GM12878 (cell line): ENCODE measurements at places on chromosomes 1 and 21.
A peak's percentile ranks its signal among the peaks of the same experiment; 100 is the strongest.

DNA sequence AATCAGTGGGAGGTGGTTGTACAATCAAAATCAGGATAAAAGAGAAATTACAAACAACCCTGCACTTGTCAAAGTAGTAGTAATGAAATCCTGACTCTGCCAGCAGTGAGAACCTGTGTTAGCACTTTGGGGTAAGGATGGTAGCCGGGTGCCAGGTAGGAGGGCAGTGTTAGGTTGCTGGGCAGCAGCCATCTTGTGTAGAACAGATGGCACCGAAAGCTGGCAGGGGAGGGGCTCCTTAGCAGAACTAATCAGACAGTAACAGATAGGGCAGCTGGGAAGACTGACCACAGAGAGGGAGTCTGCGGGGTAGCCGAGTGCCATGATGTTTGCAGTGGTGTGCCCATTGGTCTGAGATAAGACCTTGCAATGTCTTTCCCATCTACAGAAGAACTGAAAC, 137.3 kb downstream of the SDCCAG8 start:
- DNase-seq = no peak

GRCh38 chr1:209825591-209826434, 2.0 kb upstream of the UTP25 start:
- DNase-seq = no peak

DNA sequence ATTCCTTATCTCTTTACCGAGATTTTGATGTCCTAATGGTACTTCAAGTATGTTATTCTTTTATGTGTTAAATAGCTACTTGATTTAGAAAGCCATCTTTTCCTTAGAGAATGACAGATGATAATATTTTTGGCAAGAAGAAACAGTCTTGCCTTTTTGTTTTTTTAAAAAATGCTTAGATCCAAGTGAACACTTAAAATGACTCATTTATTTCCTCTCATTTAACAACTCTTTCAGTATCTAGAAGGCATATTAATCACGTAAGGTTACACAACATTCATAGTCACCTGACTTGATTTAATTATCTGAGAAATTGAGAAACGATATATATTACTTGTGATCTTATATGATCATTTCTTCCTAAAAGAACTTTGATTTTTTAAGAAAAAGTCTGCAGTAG, 52.4 kb downstream of the SUCO start:
- no peak for DNase-seq

DNA sequence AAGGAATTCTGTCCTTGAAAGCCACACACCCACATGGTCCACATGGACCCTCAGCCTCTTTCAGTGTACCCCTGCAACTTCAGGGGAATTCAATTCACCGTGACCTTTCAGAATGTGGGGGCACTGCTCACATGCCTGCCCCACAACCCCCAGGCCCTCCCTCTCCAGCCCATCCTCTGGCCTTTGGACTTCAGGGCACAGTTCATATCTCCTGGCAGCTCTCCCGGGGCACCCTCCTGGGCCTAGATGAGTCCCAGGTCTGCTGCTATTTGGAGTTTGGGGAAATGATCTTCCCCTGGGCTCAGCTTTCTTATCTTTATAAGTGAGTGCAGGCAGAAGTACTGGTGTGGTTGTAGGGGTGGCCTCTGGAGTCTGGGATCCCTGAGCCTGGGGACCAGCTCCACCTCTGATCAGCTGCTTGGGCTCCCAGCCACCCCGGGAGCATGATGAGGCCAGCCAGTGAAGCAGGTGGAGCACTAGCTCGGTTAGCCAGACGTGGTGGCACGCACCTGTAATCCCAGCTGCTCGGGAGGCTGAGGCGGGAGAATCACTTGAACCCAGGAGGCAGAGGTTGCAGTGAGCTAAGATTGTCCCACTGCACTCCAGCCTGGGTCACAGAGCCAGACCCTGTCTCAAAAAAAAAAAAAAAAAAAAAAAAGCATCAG, 15.8 kb downstream of the C1orf167 start:
- DNase-seq = no peak

DNA sequence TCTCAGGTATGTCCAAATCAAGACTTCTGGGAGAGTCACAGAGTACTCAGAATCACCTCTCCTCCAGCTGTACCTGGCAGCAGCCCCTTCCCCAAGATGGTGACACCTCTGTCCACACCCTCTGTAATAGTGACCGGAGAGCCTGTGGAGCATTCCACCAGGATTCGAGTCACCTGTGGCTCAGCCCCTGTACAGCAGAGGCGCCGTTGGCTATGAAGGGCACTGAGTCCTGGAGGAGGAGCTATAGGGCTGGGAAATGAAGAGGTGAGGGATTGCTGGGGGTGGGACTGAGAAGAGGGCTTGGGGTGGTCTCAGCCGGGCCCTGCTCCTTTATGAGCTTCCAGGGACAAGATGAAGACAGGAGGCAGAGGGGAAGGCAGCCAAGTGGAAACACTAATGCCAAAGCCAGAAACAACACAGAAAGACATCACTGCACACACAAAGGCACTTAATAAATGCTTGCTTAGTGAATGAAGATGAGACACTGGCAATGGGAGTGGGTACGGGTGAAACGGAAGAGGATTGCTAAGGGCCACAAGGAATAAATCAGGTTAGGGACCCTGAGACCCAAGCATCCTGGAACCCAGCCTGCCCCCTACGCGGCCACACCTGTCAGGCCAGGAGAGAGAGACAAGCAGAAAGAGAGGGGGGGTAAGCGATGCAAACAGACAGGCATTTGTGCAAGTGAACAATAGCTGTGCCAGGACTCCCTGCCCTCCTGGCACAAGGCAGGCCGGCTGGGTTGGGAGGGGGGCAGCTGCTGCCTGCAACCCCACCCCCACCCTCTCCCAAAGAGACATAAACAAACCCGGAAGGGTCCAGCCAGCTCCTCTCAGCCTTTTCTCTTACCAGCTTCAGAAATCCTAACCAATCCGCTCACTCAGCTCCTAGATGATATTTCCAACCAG, 3.9 kb downstream of the ARHGEF2 start:
- no peak for DNase-seq

DNA sequence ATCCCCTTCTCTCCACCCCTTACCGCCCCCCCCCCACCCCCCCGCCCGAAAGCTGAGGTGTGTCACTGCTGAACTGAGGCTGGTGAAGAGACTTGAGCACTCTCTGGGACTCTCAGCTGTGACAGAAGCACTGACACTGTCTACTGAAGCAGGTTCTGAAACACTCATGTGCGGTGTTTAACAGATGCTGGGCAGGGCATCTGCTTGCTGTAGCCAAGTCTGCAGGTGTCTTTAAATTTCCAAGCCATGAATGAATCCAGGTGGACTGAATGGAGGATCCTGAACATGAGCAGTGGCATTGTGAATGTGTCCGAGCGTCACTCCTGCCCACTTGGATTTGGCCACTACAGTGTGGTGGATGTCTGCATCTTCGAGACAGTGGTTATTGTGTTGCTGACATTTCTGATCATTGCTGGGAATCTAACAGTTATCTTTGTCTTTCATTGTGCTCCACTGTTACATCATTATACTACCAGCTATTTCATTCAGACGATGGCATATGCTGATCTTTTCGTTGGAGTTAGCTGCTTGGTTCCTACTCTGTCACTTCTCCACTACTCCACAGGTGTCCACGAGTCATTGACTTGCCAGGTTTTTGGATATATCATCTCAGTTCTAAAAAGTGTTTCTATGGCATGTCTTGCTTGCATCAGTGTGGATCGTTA, at the start of gene GPR52:
TSS of gene GPR52 (plus strand) at position 99 of the 665 bp plus-strand sequence. CDS start at position 247, 148 bp downstream.
- no peak for DNase-seq

GRCh38 chr1:44707959-44708831, 22.8 kb downstream of the RNU5D-1 start:
- DNase-seq = no peak

DNA sequence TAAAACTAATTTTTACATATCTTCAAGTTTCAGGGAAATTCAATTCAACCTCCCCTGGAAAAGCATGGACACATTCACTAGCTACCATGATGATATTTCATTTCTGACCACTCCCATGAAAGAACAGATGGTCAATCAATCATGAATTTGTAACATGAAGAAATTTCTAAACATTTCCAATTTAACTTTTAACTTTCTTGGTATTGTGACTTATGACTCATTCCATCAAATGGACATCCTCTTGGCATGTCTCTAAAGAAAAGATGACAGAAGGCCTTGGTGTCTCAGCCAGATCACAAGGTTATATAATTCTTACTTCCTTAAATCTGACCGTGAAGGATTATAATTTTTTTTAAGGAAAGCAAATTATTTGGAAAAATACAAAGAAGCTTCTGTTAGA, 10.5 kb upstream of the MCOLN3 start:
- no peak for DNase-seq

DNA sequence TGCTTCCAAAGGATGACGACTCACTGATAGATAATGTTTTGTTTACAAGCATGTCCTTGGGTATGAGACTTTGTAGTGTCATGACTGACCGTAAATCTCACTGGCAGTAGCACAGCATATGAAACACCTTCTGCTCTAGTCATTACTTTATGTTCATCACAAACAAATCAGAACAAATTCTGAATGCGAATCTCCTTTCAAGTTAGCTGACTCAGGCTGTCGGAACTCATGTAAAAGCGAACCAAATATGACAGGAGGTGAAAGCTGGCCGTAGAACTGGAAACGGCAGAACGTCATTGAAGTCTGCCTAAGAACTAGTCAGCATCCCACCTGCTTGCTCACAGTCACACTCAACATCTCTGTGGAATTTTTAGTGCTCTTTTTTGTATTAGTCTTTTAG, 143.9 kb downstream of the RGS7 start:
- no peak for DNase-seq

- no peak for DNase-seq
Observed at GRCh38 chr1:7991504-7992440, 30.3 kb downstream of the PARK7 start.

DNA sequence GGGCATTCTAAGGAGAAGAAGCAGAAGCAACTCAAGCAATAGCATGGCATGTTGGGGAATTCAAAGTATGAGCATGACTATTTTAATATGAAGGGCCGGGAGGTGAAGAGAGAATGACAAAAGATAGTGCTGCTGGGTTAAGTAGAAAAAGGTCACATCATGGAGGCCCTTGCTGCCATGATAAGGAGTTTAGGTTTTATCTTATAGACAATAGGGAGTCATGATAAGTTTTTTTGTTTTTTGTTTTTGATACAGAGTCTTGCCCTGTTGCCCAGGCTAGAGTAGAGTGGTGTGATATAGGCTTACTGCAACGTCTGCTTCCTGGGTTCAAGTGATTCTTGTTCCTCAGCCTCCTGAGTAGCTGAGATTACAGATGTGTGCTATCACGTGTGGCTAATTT, 3.1 kb downstream of the BNIPL start:
- no peak for DNase-seq

DNA sequence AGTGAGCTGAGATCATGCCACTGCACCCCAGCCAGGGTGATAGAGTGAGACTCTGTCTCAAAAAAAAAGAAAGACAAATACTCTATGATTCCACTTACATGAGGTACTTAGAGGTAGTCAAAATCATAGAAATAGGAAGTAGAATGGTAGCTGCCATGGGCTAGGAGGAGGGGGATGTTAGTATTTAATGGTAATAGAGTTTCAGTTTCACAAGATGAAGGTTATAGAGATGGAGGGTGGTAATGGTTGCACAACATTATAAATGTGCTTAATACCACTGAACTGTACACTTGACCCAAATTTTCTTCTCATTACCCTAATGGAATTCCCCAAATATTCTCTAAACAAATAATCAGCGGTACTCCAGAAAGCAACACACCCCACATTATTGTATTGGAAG, 12.8 kb downstream of the EIF2B3 start:
- DNase-seq = peak; percentile 5

DNA sequence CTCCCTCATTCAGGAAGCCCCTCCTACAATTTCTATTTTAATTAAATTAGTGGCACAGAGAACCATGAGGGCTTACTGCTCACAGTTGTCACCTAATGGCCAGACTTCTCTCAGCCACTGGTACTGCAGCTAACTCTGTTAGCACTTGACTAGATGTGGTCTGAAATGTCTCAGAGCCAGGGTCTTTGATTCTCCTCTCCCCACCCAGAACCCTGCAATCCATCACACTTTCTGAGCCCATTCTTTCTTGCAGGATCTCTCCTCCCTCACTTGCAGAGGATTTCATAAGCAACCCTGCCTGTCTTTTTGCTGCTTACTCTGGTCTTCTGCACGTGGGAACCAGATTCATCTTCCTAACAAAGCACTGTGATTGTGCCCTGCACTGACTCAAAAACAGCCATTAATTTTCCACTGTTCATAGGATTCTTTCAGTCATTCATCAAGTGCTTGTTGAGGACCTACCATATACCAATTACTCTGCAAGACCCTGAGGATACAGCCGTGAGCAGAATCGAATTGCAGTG, 108.4 kb downstream of the EDEM3 start:
- no peak for DNase-seq

DNA sequence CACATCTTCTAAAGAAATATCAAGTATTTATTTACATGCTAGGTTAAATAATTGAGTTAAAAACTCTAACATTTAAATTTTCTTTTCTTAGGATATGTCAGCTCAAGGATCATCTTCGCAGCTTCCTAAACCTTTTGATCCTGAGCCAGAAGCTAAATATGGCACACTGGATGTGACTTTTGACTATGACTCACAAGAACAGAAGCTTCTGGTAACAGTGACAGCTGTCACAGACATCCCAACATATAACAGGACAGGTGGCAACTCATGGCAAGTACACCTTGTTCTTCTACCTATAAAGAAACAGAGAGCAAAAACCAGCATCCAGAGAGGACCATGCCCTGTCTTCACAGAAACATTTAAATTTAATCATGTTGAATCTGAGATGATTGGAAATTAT, 132.7 kb upstream of the SERTAD4 start:
- DNase-seq = no peak

- no peak for DNase-seq
Observed at GRCh38 chr1:203300441-203301330, 4.6 kb upstream of the BTG2 start.

- DNase-seq = no peak
Observed at GRCh38 chr21:37702241-37702640, 214.0 kb downstream of the KCNJ6 start.

DNA sequence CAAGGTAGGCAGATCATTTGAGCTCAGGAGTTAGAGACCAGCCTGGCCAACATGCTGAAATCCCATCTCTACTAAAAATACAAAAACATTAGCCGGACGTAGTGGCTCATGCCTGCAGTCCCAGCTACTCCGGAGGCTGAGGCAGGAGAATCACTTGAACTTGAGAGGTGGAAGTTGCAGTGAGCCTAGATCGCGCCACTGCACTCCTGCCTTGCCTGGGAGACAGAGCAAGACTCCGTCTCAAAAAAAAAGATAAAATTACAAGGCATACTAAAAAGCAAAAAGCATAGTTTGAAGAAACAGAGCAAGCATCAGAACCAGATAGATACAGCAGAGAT, 61.2 kb upstream of the CDC42BPA start:
- DNase-seq = no peak

DNA sequence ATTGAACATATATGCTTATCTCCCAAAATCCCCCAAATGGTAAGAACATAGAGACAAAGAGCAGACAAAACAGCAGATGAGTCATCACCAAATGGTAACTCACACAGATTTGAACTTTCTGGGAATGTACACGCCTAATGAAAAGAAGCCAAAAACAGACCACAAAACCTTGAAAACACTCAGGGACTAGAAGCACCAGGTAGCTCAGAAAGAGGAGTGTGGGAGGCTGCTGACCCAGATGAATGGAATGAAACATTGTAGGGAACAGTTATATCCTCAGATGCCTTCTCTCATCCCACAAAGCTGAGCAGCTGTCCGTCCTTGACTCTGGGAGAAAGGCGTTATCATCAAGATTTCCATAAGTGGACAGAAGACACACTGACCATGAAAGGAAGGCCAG, 307.0 kb upstream of the USP25 start:
- DNase-seq = no peak

- DNase-seq = no peak
Observed at GRCh38 chr1:247164694-247165093, 7.1 kb downstream of the ZNF124 start.
